Neural crest cell (in vitro differentiated cells): ENCODE measurements at places on chromosomes 13 and 19.

- no peak for DNase-seq
- H3K36me3 ChIP-seq = peaks cover 7% of the 10 kb centered on the region
- no peak overlapping the region for H3K27ac ChIP-seq
- H3K27me3 ChIP-seq = no peaks in the 10 kb centered on the region
- peaks cover 18% of the 10 kb centered on the region for H3K4me1 ChIP-seq
Observed at GRCh38 chr13:42380420-42381164, 108.6 kb downstream of the AKAP11 start.

DNA sequence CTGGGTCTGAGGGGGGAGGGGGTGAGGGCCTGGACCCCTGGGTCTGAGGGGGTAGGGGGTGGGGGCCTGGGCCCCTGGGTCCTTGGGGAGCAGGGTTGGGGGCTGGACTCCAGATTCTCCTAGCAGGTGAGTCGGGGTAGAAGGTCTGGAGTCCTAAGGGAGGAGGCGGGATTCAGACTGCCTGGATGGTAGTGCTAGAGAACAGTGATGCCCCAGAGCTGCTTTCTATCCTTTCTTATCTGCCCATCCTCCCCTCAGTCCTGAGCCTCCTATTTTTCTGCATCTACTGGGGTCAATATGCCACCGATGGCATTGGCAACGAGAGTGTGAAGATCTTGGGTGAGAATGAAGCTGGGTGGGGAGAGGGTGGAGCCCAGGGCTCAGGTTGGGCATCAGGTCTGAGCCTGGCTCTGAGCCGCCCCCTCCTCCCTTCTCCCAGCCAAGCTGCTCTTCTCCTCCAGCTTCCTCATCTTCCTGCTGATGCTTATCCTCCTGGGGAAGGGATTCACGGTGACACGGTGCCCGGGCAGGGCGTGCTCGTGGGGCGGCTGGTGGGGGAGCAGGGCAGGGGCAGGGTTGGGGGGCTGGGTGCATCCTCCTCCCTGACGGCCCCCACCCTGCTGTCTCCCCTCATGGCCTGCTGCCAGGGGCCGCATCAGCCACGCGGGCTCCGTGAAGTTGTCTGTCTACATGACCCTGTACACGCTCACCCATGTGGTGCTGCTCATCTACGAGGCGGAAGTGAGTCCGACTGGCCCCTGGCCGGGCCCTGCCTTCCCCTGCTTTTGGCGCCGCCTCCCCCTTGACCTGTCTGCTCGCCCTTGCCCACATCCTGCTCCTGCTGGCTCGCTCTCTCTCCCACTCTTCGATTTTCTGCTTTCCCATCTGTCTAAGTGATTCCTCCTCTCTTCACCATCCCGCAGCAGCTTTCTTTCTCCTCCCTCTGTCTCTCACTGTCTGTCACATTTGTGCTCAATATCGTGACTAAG lies 3.4 kb downstream of the TMEM145 start:
- H3K27me3 ChIP-seq = peaks cover 37% of the 10 kb centered on the region
- DNase-seq = no peak
- no peaks in the 10 kb centered on the region for H3K36me3 ChIP-seq
- H3K4me3 ChIP-seq = peak overlapping the region; percentile 39
- peaks cover 27% of the 10 kb centered on the region for H3K4me1 ChIP-seq
- no peak overlapping the region for H3K27ac ChIP-seq

DNA sequence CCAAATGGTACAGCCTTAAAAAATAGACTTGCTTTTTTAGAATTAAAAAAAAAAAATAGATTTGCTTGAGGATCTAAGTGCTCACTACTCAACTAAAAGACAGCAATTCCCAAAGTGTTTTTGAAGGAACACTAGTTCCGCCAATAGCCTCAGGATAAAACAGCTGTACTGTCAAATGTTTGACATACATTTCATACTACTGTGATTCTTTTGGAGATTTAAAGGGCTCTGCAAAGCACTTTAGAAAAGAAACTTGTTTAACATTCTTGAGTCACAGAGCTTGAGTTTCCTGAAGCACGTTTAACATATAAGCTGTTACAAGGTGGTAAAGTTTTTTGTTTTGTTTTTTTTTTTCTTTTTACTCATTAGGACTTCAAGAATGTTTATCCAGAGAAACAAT lies 23.1 kb upstream of the KLF5 start:
- no peak overlapping the region for H3K27ac ChIP-seq
- H3K4me3 ChIP-seq = no peak overlapping the region
- DNase-seq = no peak
- no peaks in the 10 kb centered on the region for H3K36me3 ChIP-seq

- no peaks in the 10 kb centered on the region for H3K4me1 ChIP-seq
- no peak overlapping the region for H3K4me3 ChIP-seq
- no peak for DNase-seq
- no peaks in the 10 kb centered on the region for H3K27me3 ChIP-seq
Observed at GRCh38 chr13:47100214-47100853, 203.5 kb upstream of the HTR2A start.

GRCh38 chr19:55368701-55369563 lies 1.3 kb downstream of the IL11 start:
- H3K4me3 ChIP-seq = no peak overlapping the region
- no peak overlapping the region for H3K27ac ChIP-seq
- H3K27me3 ChIP-seq = peaks cover 54% of the 10 kb centered on the region
- H3K36me3 ChIP-seq = no peaks in the 10 kb centered on the region
- no peak for DNase-seq
